Vein endothelial cell (primary cell): ENCODE measurements at places on chromosomes 11 and 22. TPM values are rescaled to one million over a fixed set of nuclear protein-coding genes. Genes with fewer than 3 reads are reported as not detected.

Gene APOBEC3C
- 7.8 and 10.0 TPM in 2 replicates for total RNA-seq

Gene KDM4D
- 1.1 and 1.3 TPM in 2 replicates for total RNA-seq

Gene TPP1
- total RNA-seq = 118 and 183 TPM in 2 replicates

Gene UBQLN3
- not detected in 2 replicates for total RNA-seq
